ENCODE measurements at places on chromosomes 7 and 10. TPM values are rescaled to one million over a fixed set of nuclear protein-coding genes. Genes with fewer than 3 reads are reported as not detected.

GRCh38 chr10:62733654-62734293 lies 70.7 kb upstream of the ADO start:
- H3K4me1 ChIP-seq, result peaks cover 4% of the 10 kb centered on the region
- H3K4me3 ChIP-seq, result no peak overlapping the region
- peak; percentile 25 for DNase-seq
- no peaks in the 10 kb centered on the region for H3K36me3 ChIP-seq
- peaks cover 42% of the 10 kb centered on the region for H3K27me3 ChIP-seq
- no peak overlapping the region for H3K27ac ChIP-seq

- H3K27ac ChIP-seq, result no peak overlapping the region
- DNase-seq, result no peak
- H3K27me3 ChIP-seq, result no peaks in the 10 kb centered on the region
- no peak overlapping the region for H3K4me3 ChIP-seq
- no peaks in the 10 kb centered on the region for H3K4me1 ChIP-seq
Observed at GRCh38 chr10:125985557-125986240, 89.3 kb downstream of the FANK1 start.

DNA sequence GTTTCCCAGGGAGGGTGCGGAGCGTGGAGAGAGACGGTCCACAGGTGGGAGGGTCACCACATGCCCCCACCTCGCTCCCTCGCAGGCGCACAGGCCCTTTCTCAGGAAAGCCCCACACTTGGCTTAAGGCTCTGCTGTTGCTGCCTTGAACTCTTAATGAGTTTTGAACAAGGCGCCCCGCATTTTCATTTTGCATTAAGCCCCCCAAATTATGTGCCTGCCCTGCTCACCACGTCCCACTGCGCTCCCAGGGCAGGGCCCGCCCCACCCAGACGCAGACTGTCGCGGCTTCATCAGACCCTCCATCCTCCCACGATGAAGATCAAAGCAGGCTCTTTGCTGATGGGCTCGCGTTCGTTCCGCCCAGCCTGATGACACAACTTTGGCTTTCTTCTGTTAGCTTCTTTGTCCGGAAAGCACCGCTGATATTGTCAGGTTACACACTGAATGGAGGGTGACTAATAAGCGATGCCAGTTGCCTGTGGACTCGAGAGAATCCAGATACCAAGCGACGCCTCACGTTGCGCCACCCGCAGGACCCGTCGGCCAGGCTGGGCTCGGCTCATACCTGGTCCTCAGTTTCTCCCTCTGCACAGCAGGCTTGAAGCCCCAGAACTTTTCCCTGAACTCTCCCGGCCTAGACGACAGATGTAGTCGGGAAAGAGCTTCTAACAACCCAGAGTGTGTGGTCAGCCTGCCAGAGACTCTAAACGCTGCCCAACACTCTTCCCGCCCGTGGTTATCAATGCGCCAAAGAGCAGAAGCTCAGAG lies 9.5 kb downstream of the CALML3 start:
- H3K4me3 ChIP-seq, result no peak overlapping the region
- H3K4me1 ChIP-seq, result peaks cover 11% of the 10 kb centered on the region
- no peaks in the 10 kb centered on the region for H3K27me3 ChIP-seq
- DNase-seq, result no peak

- peaks cover 57% of the 10 kb centered on the region for H3K4me1 ChIP-seq
- DNase-seq, result no peak
- peak overlapping the region; percentile 28 for H3K27ac ChIP-seq
Observed at GRCh38 chr7:29243910-29244655, 49.5 kb downstream of the CHN2 start.

- H3K27me3 ChIP-seq, result no peaks in the 10 kb centered on the region
- no peak for DNase-seq
- H3K4me3 ChIP-seq, result no peak overlapping the region
- peaks cover 27% of the 10 kb centered on the region for H3K4me1 ChIP-seq
- H3K27ac ChIP-seq, result peak overlapping the region; percentile 64
Observed at GRCh38 chr7:111803015-111803758, 240.9 kb upstream of the IMMP2L start.

GRCh38 chr10:95242581-95243317 lies 48.1 kb downstream of the PDLIM1 start:
- DNase-seq, result no peak
- no peak overlapping the region for H3K4me3 ChIP-seq
- H3K4me1 ChIP-seq, result peaks cover 44% of the 10 kb centered on the region
- H3K27me3 ChIP-seq, result no peaks in the 10 kb centered on the region

DNA sequence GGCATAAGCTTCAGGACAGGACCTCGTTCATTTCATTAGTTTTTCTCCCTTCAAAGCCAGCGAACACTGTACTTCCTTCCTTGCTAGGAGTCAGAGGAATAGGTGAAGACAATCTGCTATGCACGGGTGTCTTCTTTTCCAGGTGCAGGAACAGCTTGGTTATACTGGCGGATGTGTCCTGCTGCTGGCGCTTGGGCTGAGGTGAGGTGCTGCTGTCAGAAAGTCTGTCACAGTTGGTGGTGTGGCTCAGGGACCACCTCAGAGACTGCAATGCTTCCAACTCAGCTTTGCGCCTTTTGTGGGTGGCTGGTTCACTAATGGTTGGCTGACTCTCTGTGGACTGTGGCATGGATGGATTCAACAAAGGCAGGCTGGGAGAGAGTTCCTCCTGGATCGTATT lies 58.3 kb upstream of the UBN2 start:
- H3K27me3 ChIP-seq, result no peaks in the 10 kb centered on the region
- no peaks in the 10 kb centered on the region for H3K4me1 ChIP-seq
- H3K36me3 ChIP-seq, result peaks cover 12% of the 10 kb centered on the region
- DNase-seq, result no peak
- H3K27ac ChIP-seq, result no peak overlapping the region
- no peak overlapping the region for H3K4me3 ChIP-seq

- H3K36me3 ChIP-seq, result no peaks in the 10 kb centered on the region
- H3K27me3 ChIP-seq, result no peaks in the 10 kb centered on the region
- no peak overlapping the region for H3K4me3 ChIP-seq
Observed at GRCh38 chr10:23481363-23481961, 42.6 kb downstream of the OTUD1 start.

GRCh38 chr10:107437921-107438320 lies 273.4 kb upstream of the SORCS1 start:
- no peaks in the 10 kb centered on the region for H3K27me3 ChIP-seq
- H3K4me1 ChIP-seq, result no peaks in the 10 kb centered on the region
- DNase-seq, result no peak
- no peak overlapping the region for H3K27ac ChIP-seq
- no peaks in the 10 kb centered on the region for H3K36me3 ChIP-seq

DNA sequence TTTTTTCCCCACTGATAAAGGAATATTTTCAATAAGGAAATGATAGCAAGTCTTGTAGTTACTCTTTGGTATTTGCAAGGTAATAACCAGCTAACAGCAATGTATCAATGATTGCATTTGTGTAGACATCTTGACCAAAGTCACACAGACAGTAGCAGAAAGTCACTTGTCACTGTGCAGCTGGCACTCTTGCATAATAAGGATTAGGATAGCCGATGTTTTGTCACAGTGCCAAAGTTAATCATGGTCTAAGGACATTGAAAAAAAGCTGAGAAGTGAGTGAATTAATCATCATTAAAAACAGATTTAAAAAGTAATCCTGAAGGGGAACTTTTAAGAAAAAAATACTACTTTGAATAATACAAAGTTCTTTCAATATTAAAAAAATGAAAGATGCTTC lies 834.3 kb upstream of the C7orf33 start:
- H3K36me3 ChIP-seq, result no peaks in the 10 kb centered on the region
- no peaks in the 10 kb centered on the region for H3K27me3 ChIP-seq
- H3K27ac ChIP-seq, result no peak overlapping the region
- no peak overlapping the region for H3K4me3 ChIP-seq

GRCh38 chr7:157013602-157014549 lies 3.4 kb upstream of the MNX1 start:
- no peak for DNase-seq
- H3K36me3 ChIP-seq, result no peaks in the 10 kb centered on the region
- H3K4me3 ChIP-seq, result no peak overlapping the region

DNA sequence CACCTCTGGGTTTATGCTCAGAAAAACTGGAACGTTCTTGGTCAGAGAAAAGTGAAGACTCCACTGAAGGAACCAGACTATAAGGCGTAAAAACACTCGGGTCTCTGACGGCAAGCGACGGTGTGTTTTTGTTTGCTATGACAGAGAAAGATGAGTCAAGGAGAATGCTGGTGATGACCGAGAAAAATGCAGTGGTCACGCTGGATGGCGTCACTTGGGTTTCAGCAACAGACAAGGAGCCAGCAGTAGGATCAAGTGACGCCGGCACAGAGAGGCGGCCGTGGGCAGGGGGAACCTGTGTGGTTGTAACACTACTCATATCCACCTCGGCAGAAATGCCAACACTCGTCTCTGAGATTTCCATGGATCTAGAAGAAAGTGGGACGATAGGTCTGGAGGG lies 63.4 kb downstream of the KIAA1549 start:
- no peaks in the 10 kb centered on the region for H3K27me3 ChIP-seq
- no peaks in the 10 kb centered on the region for H3K4me1 ChIP-seq
- no peak overlapping the region for H3K27ac ChIP-seq
- no peak for DNase-seq
- peaks cover 6% of the 10 kb centered on the region for H3K36me3 ChIP-seq
- H3K4me3 ChIP-seq, result no peak overlapping the region

- peak overlapping the region; percentile 76 for H3K27ac ChIP-seq
- H3K4me1 ChIP-seq, result peaks cover 69% of the 10 kb centered on the region
- H3K4me3 ChIP-seq, result no peak overlapping the region
- H3K27me3 ChIP-seq, result no peaks in the 10 kb centered on the region
- no peak for DNase-seq
- peaks cover 69% of the 10 kb centered on the region for H3K36me3 ChIP-seq
Observed at GRCh38 chr7:134449680-134450079, 9.2 kb downstream of the AKR1B1 start.

DNA sequence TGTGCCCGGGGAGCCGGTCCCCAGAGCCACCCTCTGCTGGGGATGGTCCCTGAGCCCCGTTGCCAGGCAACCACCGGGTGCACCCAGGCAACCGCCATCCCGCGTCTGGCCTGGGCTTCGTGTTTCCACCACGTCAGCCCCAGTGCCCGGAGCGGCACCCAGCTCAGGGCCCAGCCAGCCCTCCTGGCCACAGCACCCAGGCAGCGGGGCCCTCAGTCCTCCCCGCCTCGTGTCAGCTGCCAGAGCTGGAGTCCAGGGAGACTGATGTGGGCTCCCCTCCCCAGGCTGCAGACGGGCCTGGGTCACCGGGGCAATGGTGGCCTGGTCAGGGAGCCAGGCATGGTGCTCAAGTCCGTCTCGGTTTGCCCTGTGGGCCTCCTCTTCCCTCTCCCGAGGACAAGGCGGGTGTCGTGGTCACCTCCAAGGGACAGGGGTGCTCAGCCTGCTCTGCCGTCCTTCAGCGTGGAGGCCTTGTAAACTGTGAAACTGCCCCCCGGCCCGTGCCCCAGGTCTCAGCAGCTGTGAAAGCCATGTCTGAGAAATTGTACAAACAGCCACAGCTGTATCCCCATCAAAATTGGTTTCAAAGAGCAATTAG lies 72.5 kb downstream of the MICALL2 start:
- H3K27me3 ChIP-seq, result peaks cover 92% of the 10 kb centered on the region
- no peak for DNase-seq
- no peaks in the 10 kb centered on the region for H3K36me3 ChIP-seq

Gene TSPAN33
- total RNA-seq, result 9.7 TPM

Gene FZD8
- total RNA-seq, result 6.6 TPM

Gene ADRA2A
- 0.27 TPM for total RNA-seq
